Prostate gland (tissue), 2 donors: ENCODE measurements at places on chromosomes 11 and 22. TPM values are rescaled to one million over a fixed set of nuclear protein-coding genes. Genes with fewer than 3 reads are reported as not detected.

LDHAL6A gene
- 0.23 TPM for total RNA-seq

MS4A7 gene
- total RNA-seq, result 3.7 TPM

DNA sequence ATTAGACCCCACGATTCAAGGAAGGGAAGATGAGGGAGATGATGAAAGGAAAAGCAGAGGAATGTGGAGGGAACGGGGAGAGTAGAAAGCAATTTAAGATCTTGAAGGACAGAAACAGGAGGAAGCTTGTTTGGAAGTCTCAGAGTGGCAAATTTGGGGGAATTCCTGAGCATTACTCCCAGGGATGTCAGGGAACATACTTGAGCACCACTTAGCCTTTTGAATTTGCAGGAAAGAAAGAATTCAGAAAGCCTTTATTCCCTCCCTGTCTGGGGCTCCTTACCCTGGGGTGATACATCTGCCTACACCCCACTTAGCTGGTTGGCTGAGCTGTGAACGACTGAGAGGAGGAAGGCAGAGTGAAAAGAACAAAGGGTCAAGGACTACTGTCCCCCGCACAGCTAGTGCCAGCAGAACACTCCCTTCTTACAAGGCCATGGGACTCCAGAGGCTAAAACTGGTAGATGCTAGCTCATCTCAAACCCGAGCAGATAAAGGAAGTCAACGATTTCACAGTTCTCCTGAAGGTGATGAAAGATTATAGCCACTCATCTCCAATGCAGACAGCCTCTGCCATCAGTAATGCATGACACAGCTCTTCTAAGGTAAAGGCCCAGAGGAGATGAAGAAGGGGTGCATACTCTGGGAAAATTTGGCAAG lies 84.0 kb upstream of the AKIP1 start:
- H3K27ac ChIP-seq, result no peak overlapping the region
- no peak for DNase-seq
- H3K27me3 ChIP-seq, result no peaks in the 10 kb centered on the region

DNA sequence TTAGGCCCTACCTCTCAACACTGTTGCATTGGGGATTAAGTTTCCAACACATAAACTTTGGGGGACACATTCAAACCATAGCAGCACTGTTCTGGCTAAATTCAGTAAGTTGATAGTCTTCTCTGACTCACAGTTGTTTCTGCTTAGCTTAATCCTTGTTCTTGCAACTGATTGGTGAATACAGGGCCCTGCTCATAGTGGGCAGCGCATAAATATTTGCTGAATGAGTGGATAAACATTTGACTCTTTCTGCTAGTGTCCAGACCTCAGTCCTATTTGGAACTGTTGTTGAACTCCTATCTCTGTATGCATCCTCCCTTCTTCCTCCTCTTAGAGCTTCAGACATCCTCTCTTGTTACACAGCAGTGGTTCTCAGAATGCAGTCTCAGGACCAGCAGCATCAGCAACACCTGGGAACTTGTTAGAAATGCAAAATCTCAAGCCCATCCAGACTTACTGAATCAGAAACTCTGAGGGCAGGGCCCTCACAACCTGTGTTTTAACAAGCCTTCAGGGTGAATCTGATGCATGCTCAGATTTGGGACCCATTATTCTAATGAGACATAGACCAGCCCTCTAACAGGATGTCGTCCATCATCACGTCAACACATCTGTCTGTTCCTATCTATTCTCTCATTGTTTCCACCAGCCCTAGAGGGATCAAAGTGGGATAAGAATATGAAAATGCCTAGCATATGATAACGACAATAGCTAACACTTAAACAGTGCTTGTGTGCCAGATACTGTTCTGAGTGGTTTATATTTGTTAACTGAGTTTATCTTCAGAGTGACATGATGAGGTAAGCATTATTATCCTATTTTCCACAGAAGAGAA lies 22.3 kb downstream of the SPON1 start:
- H3K27ac ChIP-seq, result peak overlapping the region; percentile 51
- no peak overlapping the region for H3K4me3 ChIP-seq
- H3K27me3 ChIP-seq, result no peaks in the 10 kb centered on the region
- no peaks in the 10 kb centered on the region for H3K36me3 ChIP-seq
- DNase-seq, result no peak
- no peaks in the 10 kb centered on the region for H3K4me1 ChIP-seq

GRCh38 chr11:62535802-62536201 lies 10.8 kb downstream of the AHNAK start:
- H3K27ac ChIP-seq, result no peak overlapping the region
- H3K4me1 ChIP-seq, result peaks cover 27% of the 10 kb centered on the region
- H3K4me3 ChIP-seq, result no peak overlapping the region
- no peaks in the 10 kb centered on the region for H3K27me3 ChIP-seq
- peaks cover 29% of the 10 kb centered on the region for H3K36me3 ChIP-seq

DNA sequence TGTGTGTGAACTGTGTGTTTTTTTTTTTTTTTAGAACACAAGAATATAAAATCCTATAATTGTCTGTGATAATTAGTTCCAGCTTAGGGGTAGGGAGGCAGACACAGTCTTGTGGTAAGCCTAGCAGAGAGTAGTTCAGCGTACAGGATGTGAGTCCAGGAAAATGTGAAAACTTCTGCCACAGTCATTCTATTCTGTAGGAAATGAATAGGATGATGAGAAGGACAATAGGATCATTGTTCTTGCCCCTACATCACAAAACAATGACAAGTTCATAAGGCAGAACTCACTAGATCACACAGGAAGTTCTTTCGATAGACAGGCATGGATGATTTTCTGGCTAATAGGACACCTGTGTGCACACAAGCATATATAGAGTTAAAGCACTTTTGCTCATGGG lies 132.2 kb downstream of the NAV2 start:
- no peak for DNase-seq
- no peak overlapping the region for H3K27ac ChIP-seq
- no peak overlapping the region for H3K4me3 ChIP-seq
- no peaks in the 10 kb centered on the region for H3K27me3 ChIP-seq
- no peaks in the 10 kb centered on the region for H3K4me1 ChIP-seq

DNA sequence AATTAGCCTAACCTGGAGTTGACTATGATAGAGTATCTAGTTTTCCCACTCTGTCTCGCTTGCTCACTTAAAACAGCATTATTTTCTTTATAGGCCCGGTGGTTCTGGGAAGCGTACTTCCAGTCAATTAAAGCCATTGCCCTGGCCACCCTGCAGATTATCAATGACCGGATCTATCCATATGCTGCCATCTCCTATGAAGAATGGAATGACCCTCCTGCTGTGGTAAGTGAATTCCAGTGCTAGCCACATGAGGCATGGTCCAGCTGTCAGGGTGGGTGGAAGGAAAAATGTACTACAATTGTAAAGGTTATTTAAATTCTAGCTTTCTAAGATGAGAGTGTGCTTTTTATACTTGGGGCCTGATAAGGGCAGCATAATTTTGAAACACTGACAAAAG lies 76.0 kb downstream of the EXT2 start:
- H3K36me3 ChIP-seq, result no peaks in the 10 kb centered on the region
- DNase-seq, result no peak
- peaks cover 3% of the 10 kb centered on the region for H3K4me1 ChIP-seq
- no peak overlapping the region for H3K4me3 ChIP-seq

DNA sequence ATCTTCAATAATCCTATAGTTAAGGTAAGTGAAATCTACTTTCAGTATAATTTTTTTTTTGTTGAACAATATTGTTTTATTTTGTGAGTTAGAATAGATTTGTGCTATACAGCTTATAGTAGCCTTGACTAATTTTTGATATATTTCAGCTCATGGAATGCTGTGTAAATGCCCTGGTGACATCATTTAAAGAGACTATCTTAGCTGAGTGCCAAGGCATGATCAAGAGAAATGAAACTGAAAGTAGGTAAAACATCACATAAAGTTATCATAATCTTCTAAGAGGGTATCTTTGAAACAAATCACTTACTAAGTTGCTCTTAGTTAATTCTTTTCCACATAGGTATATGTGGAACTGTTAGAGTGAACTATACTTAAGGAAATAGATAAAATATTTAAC lies 51.4 kb upstream of the ACAT1 start:
- H3K27me3 ChIP-seq, result no peaks in the 10 kb centered on the region
- no peak for DNase-seq
- no peak overlapping the region for H3K27ac ChIP-seq
- H3K4me3 ChIP-seq, result no peak overlapping the region
- no peaks in the 10 kb centered on the region for H3K36me3 ChIP-seq
- H3K4me1 ChIP-seq, result no peaks in the 10 kb centered on the region

DNA sequence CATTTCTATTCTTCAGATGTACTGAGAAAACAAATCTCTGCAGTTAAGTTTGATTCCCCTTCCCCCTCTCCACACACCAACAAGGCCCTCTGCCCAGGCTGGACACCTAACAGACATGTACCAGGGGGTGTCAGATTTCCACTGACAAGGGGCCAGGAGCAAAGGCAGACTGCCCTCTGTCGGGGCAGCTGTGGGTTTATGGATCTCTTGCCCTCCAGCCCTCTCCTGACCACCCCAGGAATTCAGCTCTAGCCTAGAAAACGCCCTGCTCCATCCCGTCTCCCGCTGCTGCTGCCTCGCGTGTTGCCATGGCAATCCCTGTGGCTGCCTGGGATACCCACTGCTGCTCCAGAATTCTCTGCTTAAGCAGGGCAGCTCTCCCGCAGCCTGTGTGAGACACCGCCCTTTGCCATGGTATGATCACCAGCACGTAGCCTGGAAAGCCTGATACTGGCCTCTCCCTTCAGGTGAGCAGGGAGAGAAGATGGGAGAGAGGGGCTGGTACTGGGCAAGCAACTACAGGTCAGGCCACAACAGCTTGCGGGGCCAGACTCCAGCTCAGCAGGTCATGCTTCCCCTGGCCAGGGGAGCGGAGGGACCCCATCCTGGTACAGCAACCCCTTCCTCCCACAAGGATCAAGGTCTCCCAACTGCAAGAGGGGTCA lies 41.6 kb downstream of the BUD13 start:
- no peak overlapping the region for H3K4me3 ChIP-seq
- H3K27ac ChIP-seq, result no peak overlapping the region
- no peaks in the 10 kb centered on the region for H3K4me1 ChIP-seq
- H3K36me3 ChIP-seq, result no peaks in the 10 kb centered on the region

DNA sequence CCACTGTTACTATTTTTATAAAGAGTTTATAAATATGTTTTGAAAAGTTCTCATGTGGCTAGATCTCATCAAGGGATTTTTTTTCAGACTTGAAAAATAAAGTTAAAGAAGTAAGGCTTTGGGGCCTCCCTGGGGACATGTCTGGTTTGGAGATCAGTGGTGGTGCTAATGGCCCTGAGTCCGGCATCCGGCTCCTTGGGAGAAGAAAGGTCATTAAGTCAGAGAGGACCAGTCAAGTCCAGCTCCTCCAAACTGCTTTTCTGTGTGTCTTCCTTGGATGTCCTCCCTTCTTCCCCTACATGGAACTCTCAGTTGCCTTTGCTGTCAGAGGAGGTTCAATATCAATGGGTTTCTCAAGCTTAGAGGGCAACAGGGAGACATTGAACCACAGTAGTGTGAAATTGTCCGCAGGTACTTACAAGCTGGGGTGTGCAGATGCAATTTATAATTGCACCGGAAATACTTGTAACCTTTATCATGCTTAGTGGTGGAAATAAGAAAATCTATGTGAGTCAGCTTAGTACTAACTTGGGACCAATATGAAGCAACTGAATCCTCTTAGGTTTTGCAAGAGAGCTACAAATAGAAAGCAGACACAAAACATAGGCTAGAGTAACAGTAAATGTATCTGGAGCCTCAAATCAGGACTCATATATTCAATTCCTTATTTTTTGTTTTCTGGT lies 144.3 kb downstream of the TEAD1 start:
- H3K27ac ChIP-seq, result no peak overlapping the region
- H3K4me3 ChIP-seq, result no peak overlapping the region
- H3K36me3 ChIP-seq, result no peaks in the 10 kb centered on the region
- DNase-seq, result no peak

DNA sequence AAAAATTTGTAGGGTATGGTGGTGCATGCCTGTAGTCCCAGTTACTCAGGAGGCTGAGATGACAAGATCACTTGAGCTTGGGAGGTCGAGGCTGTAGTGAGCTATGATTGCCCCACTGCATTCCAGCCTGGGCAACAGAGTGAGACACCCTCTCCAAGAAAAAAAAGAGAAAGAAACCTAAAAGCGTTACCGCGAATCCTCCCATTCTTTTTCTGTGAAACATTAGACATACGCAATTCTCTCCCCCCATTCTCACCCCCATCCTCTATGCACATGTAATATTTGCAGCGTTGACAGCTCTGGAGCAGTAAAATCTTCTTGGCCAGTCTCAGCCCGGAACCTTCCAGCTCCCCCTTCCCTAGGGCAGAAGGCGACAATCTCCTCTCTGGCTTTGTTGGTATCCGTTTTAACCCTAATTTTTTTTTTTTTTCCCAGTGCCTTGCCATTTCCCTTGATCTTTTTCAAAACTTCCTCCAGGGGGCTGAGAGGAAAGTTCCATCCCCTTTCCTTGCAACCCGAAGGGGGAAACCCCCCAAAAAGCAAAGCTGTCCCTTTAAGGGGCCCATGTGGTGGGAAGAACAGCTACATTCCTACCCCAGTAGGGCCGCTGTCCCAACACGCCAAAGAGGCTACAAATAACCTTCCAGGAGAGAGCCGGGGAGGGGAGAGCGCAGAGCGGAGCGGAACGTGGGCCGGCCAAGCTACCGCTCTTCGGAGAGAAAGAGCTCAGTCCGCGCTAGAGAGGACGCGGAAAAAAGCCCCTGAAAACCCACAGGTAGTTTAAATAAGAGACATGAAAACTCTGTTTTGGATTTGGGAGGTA lies 1.9 kb downstream of the LRP4 start:
- H3K27ac ChIP-seq, result peak overlapping the region; percentile 79
- peak; percentile 80 for DNase-seq
- H3K4me3 ChIP-seq, result peak overlapping the region; percentile 54
- no peaks in the 10 kb centered on the region for H3K27me3 ChIP-seq

- no peak overlapping the region for H3K27ac ChIP-seq
- no peaks in the 10 kb centered on the region for H3K27me3 ChIP-seq
- no peaks in the 10 kb centered on the region for H3K4me1 ChIP-seq
Observed at GRCh38 chr11:41267451-41267850, 192.0 kb downstream of the LRRC4C start.

DNA sequence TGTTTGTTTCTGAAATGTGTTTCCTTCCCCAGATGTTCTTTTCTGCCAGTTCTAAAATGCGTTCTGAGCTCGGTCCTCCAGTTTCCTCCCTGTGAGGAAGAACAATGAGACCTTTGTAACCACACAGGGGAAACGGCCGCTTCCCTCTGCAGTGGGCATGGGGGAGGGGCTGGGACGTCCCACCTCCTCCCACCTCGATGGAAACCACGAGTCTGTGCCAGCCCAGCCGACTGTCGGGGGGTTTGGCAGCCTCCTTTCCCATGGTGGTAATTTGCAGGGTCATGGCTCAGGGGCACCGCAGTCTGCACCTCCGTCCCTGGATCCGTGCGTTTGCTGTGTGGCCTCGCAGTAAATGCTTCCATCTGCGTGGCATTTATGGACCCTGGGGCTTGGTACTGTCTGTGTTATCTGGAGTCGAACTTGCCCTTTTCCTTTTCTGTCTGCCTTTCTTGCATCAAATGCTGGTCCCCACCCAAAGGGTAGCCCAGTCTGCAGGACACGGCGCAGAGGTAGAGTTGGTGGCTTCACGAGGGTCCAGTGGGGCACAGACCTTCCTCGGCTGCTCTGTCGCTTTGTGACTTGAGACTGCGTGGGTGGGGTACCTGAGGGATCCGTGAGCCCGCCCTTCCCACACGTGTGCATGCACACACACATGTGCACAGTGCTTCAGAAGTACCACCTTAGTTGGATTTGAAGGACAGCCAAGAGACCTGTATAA lies 16.1 kb downstream of the LRP5 start:
- no peaks in the 10 kb centered on the region for H3K27me3 ChIP-seq
- H3K36me3 ChIP-seq, result no peaks in the 10 kb centered on the region
- DNase-seq, result no peak
- no peak overlapping the region for H3K4me3 ChIP-seq
- H3K4me1 ChIP-seq, result no peaks in the 10 kb centered on the region

- H3K27ac ChIP-seq, result no peak overlapping the region
- H3K27me3 ChIP-seq, result no peaks in the 10 kb centered on the region
Observed at GRCh38 chr11:46679241-46680163, 20.9 kb downstream of the ARHGAP1 start.

GRCh38 chr22:31150615-31151014 lies 9.4 kb upstream of the RNF185 start:
- DNase-seq, result no peak
- H3K27me3 ChIP-seq, result no peaks in the 10 kb centered on the region
- H3K4me3 ChIP-seq, result no peak overlapping the region
